ENCODE measurements at places on chromosomes 4 and X.

DNA sequence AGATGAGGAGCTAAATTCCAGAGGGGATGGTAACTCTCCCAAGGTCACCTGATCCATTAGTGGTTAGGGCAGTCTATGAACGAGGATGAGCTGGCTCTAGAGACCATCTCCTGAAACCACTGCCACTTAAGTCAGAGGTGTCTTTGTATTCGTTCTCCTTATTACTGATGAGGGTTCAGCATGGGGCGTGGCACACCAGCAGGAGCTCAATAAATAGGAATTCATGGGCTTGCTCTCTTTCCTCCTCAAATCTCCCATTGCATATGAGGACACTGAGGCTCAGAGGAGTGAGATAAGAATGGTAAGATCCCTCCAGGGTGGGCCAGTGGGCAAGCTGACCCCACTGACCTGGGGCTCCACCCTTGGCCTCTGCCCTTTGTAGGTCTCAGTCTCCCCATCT, 1.7 kb upstream of the GATA1 start:
- DNase-seq = no peak

DNA sequence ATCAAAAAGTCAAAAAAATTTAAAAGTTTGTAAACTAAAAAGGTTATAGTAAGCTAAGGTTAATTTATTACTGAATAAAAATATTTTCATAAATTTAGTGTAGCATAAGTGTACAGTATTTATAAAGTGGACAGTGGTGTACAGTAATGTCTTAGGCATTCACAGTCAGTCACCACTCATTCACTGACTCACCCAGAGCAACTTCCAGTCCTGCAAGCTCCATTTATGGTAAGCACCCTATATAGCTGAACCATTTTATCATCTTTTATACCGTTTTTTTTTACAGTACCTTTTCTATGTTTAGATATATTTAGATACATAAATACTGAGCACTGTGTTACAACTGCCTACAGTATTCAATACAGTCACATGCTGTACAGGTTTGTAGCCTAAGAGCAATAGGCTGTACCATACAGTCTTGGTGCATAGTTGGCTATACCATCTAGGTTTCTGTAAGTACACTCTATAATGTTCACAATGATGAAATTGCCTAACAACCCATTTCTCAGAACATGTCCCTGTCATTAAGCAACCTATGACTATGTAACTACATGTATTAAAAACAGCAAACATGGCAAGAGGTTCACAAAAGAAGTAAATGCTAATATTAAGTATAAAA, 18.6 kb downstream of the ACSL4 start:
- DNase-seq = no peak

GRCh38 chr4:89906316-89906715, 11.7 kb downstream of the MMRN1 start:
- DNase-seq = no peak

DNA sequence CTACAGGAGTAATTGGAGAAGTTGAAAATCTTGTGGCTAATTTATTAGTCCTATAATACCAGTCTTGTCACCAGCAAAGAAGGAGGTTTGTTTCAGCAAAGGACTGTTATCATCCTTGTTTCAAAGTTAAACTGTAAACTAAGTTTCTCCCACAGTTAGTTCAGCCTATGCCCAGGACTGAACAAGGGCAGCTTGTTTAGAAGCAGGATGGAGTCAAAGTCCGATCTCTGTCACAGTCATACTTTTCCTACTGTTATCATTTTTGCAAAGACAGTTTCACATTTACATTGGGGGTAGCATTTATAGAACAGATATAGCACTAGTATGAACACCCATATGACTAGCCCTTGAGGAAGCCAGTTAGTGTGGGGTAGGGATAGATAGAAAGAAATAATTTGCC, 46.4 kb downstream of the AKAP4 start:
- no peak for DNase-seq

DNA sequence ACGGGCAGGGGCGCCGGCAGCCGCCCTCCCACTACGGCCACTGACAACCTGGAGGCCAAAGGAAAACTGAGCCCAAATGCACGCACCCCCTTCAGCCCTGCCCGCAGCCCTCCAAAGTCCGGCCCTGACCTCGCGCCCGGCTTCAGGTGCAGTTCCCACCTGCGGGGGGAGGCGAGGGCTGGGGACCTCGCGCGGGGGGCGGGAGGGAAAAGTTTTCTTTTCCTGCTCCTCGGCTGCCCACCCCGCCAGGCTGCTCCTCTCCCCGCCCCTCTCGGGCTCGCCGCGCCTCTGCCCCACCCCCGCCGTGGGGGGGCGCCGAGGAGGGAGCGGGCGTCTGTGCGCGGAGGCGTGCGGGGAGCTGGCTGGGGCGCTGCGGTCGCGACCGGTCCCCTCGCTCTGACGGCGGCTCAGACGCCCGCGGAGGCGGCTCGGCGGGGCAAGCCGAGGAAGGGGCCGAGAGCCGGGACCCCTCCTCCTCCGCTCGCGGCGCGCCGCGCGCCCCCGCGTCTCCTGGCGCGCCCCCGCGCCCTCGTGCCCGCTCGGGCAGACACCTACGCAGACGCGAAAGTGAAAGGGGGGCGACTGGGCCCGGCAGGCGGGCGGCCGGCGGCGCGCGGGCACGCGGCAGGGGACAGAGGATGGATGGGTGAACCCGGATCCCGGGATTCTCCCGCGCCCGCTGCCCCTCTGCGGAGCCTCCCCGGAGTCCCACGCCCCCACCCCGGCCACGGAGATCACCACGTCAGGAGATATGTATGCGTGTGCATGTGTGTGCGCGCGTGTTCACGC, 3.1 kb upstream of the NR3C2 start:
- peak; percentile 37 for DNase-seq
